Endothelial cell (in vitro differentiated cells): ENCODE measurements at places on chromosomes 2 and 18.

DNA sequence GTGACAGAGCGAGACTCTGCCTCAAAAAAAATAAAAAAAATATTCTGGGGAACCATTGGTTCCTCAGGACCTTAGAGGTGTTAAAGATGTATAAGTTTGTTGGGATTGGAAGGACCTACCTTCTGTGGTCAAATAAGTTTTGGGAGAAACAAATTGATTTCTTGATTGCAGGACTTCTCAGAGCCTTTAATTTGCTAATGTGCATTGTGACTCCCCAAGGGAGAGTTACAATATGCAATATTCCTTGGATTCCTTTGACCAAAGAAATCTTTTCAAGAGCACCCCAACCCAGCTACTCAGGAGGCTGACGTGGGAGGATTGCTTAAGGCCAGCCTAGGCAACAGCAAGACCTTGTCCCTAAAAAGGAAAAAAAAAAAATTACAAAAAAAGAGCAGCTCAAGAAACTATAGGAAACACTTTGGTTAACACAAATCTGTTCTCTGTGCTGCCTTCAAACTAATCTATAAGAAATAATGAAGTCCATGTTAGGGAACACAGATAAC, 6.5 kb downstream of the NAGK start:
- DNase-seq = no peak

DNA sequence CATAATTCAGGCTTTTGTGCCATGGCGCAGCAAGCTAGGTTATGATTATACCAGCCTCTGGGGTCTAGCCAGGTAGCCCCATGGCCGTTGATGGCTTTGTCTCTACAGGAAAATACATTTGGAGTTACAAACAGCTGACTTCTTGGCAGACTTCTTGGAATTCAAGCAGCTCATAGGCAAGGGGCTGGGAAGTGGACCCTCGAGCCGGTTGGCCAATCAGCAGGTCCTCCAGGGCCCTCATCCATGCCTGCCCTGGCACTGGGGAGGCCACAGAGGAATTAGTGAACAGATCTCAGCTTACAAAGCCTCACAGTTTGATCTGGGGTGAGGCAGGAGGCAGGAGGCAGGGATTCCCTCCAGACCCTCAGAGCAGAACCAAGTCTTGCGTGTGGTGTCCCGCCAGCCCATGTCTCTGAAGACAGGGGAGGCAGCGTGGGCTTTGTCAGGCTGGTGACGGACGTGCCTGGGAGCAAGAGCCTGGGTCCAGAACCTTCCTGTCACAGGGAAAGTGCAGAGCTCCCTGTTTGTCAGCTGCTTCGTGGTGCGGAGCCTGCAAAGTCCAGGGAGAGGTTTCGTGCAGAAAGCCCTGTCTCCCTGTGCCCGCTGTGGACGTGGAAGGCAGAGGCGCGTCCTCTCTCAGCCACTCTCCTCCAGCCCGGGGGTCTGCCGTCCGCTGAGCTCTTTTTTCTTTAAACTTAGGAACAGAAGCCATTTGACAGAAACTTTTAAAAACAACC, 131.7 kb downstream of the KLHL29 start:
- no peak for DNase-seq

DNA sequence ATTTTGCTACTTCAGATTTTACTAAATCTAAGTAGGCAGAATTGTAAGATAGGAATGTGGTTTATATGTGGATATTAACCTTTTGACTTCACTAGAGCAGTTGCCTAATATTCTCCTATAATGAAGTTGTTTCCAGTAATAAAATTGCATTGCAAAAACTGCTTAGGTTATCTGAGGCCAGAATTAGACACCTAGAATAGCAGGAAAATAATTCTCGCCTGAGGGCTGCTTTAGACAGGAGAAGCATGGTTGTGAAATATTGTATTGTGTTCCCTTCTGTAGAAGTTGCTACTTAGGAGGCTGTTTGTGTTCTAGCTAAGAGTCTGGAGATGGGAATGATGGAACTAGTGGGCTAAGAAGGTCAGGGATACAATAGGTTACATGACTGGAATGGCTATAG, 146.3 kb downstream of the PLCL1 start:
- no peak for DNase-seq

DNA sequence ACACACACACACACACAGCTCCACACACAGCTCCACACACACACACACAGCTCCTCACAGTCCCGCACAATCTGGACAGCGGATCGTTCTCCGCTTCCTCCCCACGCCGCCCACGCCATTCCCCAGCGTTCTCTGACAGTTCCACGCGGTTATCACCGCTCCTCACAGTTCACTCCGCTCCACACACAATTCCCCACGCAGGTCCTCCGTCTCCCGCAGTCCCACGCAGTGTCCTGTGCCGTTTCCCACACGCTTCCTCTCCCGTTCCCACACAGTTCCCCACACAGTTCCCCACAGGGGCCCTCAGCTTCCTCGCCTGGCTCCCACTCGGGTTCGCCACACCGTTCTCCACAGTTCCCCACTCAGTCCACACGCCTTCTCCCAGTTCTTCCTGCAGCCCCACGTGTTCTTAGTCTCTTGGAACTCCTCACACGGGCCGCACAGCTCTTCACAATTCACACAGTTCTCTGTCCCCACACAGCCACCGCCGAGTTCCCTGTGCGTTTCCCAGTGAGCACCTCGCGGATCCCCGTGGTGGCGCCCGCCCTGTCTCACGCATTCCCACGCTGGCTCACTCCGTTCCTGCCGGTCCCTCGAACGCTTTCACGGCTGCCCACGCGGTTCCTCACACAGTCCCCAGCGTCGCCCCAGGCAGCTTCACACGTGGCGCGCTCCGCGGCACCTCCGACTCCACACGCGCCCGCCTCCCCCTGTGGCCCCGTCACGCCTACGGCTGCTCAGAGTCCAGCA, 38.4 kb downstream of the KIF1A start:
- no peak for DNase-seq

DNA sequence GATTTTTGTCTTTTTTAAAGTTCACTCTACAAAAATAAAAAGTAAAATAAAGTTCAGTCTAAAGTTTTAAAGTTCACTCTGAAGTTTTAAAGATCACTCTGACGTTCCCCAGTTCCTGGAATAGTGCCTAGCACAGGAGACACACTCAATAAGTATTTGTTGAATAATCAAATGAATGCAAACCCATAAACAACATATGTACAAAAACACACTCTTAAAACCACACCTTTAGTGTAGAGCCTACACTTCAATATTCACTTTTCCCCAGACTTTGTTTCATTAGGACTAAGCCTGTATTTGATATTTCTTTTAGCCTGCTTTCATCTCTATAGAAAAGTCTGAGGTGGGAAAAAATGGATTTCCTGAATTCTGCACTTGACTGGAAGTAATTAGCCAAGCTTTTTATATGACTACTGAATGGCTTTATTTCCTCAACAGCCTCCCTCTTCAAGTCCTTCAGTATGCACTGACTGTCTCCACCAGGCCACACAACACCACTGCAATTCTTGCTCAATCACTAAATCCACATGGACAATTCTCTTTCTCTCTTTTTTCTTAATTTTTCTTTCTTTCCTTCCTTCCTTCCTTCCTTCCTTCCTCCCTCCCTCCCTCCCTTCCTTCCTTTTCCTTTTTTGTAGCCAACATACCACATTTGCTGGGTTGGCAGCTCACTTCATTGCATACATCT, 104.6 kb downstream of the SS18 start:
- DNase-seq = no peak

GRCh38 chr2:79593237-79593867, 80.5 kb downstream of the CTNNA2 start:
- no peak for DNase-seq

DNA sequence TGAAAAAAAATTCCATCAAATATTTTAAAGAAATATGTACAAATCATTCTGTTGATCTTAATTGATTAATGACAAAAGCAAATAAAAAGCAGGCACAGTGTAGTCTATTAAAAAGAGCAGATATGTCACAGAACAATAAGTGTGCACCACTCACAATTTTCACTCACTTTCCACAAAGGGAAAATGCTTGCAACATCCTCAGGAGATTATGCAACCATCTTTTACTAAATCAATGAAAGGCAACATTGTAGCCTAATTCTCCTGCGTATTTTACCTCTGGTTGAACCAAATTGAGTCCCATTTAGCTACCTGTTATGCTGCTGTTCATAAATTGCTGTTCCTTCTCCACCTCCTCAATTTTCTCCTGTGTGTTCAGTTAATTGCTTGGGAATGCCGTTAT, 1346.8 kb upstream of the PIK3C3 start:
- DNase-seq = no peak

GRCh38 chr2:23283653-23284052, 101.3 kb upstream of the KLHL29 start:
- no peak for DNase-seq

GRCh38 chr2:47664817-47665216, 118.1 kb upstream of the MSH6 start:
- DNase-seq = no peak

DNA sequence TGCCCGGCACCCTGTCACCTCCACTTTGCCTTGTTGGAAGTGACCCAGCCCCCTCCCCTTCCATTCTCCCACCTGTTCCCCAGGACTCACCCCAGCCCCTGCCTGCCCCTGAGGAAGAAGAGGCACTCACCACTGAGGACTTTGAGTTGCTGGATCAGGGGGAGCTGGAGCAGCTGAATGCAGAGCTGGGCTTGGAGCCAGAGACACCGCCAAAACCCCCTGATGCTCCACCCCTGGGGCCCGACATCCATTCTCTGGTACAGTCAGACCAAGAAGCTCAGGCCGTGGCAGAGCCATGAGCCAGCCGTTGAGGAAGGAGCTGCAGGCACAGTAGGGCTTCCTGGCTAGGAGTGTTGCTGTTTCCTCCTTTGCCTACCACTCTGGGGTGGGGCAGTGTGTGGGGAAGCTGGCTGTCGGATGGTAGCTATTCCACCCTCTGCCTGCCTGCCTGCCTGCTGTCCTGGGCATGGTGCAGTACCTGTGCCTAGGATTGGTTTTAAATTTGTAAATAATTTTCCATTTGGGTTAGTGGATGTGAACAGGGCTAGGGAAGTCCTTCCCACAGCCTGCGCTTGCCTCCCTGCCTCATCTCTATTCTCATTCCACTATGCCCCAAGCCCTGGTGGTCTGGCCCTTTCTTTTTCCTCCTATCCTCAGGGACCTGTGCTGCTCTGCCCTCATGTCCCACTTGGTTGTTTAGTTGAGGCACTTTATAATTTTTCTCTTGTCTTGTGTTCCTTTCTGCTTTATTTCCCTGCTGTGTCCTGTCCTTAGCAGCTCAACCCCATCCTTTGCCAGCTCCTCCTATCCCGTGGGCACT, 4.5 kb downstream of the RETREG2 start:
- DNase-seq = peak; percentile 18

- no peak for DNase-seq
Observed at GRCh38 chr18:24333084-24333483, 64.5 kb downstream of the OSBPL1A start.

GRCh38 chr2:203650860-203651613, 55.4 kb upstream of the CD28 start:
- DNase-seq = no peak

GRCh38 chr2:203688798-203689197, 17.6 kb upstream of the CD28 start:
- no peak for DNase-seq
